ENCODE measurements at places on chromosomes 7 and 10.

DNA sequence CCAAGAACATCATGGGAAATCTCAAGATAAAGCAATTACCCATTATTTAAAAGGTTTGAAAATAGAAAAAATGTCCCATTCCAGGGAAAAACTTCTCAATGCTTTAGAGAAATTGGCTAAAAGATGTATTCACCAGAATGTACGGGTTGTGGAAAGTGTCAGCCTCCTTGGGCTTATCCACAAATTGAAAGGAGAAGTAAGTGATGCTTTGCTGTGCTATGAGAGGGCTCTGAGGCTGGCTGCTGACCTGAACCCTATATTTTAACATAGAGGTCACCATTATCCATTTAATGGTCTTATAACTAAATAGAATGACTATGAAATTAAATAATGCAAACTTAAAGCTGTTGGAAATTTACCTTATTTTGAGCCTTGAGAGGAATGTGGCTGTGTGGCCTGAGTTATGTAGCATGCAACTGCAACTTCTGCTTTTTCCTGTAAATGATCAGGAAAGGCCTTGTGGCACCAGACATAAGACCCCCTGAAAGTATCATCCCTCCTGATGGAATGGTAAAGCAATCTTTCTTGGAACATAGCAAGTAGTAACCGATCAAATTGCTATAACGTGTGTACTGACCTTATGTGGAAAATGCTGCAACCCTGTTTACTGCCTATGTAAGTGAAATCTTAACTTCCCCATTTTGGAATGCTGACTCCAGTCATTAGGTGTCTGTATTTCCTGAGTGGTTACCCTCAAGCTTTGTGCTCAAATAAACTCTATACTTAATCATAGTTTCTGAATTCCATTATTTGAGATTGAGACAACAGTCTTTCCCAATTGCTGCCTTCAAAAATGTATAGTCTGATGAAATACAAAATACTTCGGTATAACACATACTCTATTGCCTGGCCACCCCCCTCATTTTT, 6.9 kb downstream of the IFIT1B start:
- DNase-seq, result no peak

GRCh38 chr7:114081606-114082425, 163.0 kb upstream of the PPP1R3A start:
- DNase-seq, result no peak

DNA sequence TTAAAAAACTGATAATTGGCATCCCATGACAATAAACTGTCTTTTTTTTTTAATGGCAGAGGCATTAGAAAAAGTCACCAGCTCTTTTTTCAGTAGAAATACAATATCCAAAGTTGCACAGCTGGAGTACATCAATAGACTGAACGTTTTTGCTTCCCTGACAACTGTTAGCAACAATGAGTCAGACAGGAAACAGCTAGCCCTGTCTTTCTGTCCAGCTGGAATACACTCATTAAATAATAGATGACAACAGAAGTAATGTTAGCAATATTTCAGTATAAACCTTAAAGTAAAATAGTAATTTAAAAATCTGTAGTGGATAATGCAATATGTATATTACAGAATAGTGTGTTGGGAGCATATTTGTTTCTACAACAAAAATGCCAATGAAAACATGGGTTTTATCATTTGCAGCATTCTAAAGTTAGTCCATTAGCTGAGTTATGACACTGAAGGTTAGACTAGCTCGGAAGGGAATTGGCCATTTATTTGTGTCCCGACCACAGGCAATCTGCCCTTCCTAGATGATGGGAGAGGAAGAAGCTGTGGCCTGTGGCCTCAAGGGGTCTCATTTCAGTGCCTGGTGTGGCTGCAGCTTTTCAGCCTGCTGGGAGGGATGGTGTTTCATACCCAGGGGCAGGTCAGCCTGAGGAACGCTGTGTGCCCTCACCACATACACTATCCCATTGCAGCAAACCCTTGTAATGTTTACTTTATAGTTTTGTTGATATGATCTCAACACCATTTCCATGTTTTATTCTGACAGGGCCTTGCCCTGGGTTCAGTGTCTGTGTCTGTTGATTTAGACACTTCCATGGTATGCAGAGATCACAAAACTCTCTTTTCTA, 173.3 kb downstream of the SLC16A9 start:
- DNase-seq, result no peak

DNA sequence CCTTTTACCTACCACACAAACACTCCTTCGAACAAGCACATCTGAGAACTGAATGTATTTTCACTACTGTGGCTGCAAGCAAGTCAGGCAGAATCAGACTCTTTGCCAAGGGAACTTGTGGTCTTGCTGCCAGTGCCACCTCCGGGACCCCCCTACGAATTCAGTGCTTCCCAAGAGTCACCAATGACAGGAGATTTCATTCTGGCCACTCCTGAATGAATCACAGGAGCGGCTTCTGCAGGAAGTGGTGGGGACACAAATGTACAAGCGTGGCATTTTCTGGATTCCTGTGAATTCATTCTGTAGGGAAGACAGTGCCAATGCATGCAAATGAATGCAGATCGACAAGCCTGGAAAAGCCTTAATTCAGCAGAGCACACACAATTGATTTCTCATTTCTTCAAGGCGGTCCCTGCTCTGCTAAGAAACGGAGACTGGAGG, 161.2 kb downstream of the CAMK1D start:
- DNase-seq, result no peak

DNA sequence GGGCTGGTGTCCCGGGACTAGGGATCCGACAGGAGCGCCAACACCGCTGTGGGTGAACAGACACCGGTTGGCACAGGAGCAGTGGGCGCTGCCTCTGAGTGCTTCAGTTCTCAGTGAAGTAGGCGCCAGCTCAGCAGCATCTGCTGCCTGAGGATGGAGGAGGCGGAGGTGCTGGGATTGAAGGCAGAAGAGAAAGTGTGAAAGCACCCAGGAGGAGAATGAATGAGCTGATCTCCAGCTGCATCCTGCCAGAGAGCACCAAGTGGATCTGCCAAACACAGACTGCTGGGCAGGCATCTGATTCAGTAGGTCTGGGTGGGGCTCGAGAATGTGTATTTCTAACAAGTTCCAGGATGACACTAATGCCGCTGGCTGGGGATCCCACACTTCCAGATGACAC, 74.5 kb downstream of the LANCL2 start:
- no peak for DNase-seq

DNA sequence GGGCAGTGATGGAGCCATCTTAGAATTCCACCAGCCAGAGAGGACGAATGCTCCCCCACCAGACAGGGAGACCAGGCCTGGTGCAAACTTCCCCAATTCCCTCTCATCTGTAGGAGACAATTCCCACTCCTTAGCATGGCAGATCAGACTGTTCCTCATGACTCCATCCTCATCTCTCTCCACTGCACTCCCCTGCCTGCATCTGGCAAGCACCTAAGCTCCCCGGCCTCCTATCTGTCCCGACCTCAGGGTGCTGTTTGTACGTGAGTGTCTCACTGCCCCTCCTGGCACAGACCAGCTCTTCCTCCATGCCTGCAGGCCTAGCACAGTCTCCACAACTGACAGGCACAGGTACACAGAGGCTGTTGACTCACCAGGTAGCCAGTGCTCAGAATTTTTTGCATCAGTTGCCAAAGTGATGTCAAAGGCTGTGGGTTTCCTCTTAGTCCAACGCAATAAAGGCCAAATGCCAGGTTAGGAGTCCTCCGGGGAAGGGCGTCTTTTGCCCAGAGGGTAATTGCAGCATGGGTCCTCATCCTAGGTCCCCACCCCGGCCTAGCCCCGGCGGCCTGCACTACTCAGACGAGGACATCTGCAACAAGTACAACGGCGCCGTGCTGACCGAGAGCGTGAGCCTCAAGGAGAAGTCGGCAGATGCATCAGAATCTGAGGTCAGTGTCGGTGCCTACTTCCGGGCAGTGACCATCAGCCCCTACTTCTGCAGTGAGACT, 436.8 kb upstream of the FOXK1 start:
- no peak for DNase-seq

- no peak for DNase-seq
These were observed 101.4 kb downstream of the PPP1R17 start for GRCh38 chr7:31788445-31788844.

DNA sequence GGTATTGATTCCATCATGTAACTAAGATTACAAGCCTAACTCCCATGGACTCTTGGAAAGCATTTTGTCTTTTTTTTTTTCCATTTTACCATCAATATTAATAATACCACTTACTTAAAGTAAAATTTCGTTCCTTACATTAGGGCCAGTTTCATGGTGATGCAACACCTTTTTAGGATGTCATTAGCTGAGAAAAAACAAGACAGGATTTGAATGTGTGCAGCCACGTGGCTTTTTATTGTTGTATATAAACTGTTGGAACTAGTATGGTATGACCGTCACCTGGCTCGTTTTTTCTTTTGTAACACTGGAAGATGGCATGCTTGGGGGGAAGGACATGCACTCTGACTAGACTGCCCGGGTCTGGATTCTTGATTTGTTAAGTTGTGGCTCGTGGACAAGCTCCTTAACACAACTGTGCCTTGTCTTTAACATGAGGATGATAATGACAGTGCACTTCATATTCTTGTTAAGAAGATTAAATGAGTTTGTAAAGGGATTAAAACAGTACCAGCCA, 42.1 kb downstream of the ARHGAP21 start:
- DNase-seq, result no peak

DNA sequence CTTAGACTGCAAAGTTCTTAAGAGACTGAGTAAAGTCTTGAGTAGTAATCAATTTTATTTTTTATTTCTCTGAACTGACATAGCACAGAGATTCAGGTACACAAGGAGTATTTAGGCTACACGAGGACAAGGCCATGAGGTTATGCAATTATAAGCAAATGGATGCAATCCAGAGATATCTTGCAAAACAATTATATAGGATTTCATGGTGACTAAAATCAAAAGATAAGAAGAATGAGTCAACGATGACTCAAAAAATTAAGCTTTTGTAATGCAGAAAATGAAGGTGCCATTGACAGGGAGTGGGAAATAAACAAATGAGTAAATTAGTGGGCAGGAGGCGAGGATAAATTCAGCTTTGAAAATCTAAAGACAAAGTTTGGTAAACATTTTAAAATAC, 66.7 kb upstream of the MYO3A start:
- no peak for DNase-seq

- DNase-seq, result no peak
These were observed 54.4 kb upstream of the IFRD1 start for GRCh38 chr7:112395893-112396292.

GRCh38 chr10:116688241-116688711, 54.1 kb downstream of the HSPA12A start:
- no peak for DNase-seq

DNA sequence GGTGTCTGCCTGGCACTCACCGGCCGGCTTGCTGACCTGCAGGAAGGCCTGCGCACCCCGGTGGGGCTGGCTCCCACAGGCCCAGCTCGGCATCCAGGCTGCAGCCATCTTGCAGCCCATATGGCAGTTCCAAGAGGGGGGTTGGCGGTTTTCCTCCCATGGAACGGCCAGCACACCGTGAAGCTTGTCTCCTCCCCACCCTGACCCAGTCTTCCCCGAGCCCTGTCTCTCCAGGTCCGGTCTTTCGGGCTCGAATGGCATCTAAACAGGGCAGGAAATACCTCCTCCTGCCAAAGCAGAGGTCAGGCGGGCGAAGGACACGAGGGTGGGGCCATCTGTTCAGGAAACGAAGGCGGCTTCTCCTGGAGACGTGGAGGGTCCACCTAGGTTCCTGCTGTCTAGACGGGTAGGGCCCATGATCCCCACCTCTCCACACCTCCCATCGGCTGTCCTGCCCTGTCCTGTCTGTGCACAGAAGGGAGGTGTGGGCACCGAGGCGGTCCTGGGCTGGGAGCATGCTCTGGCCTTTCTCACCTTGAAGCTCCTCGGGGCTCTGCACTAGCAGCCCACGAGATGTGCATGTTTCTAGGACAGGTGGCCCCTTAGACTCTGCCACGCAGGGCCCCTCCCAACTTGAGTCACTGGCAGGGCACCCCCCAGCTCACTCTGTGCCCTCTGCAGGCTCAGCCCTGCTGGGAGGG, 113.7 kb upstream of the DIP2C start:
- no peak for DNase-seq

GRCh38 chr7:33076737-33077136, 14.2 kb upstream of the NT5C3A start:
- DNase-seq, result no peak

All from sciatic nerve (tissue), 2 donors.